Nucleus accumbens (tissue), 56 donors: ENCODE measurements at places on chromosomes 11 and 22.

GRCh38 chr11:15901054-15901453 lies 455.3 kb downstream of the SOX6 start:
- no peak for DNase-seq

GRCh38 chr22:22558071-22558971 lies 744 bp downstream of the PRAME start:
- no peak for DNase-seq

DNA sequence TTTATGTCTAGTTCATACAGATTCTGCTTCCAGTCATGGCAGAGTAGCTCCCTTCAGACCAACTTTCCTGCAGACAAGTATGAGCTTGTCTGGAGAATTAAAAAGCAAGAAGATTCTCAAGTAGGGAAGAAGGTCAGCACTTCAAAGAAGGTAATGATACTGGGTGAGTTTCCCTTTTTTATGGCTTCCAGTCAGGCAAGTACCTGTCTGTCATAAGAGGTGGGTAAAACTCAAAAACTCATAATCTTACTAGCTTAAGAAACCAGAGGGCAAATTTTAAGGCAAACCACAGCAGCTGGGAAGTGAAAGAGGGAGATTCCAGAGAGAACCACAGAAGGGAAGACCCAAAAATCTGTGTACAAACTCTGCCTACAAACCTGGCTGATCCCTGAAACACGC lies 54.2 kb downstream of the DENND5A start:
- no peak for DNase-seq

DNA sequence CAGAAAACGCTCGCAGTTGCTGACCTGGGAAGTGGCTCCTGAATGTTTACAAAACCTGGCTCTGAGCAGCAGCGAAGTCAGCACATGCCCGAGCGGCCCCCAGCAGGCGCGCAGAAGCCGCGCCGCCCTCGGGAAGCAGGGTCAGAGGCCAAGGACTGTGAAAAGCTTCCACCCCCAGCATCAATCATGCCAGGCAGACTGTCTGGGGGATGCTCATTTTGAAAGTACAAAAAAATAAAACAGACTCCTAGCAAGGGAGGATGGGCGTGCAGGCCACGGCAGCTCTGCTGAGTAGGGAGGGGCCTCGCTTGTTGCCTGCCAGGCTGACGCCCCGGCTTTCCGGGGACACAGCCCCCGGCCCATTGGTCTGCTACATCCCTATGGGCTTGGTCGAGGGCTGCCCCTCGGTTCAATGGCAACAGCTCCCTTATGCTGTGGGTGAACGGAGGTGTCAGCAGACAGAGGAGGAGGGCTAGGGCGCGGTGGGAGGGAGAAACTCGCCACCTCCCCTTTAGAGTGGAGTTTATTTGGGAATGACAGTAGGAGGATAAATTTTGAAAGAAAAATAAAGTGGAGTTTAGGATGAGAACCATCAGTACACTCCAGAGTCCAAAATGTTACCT lies 37.7 kb upstream of the GNB1L start:
- DNase-seq, result no peak

GRCh38 chr11:111283945-111284481 lies 14.3 kb upstream of the POU2AF3 start:
- DNase-seq, result no peak

- no peak for DNase-seq
Measured at GRCh38 chr11:104333977-104334376, 170.0 kb upstream of the PDGFD start.

DNA sequence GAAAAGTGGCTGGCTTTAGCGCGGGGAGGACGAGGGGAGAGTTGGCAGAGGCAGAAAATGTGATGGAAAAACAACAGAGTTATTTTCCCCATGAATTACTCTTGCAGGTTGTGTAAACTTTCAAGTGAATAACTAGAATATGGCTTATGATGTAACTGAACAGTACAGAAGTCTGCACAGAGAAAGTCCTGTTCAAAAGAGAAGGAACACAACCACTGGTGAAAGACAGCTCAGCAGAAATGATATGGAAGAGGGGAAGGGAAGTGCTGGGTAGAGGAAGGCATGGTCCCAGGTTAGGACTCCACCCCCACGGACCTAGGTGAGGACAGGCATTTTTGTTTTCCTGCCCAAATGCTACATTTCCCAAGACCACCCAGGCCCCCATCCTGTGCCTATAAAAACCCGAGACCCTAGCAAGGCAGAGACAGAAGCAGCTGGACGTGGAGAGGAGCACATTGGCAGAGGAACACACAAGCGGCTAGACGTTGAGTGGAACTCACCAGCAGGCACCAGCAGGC lies 77.7 kb downstream of the MAML2 start:
- DNase-seq, result no peak

DNA sequence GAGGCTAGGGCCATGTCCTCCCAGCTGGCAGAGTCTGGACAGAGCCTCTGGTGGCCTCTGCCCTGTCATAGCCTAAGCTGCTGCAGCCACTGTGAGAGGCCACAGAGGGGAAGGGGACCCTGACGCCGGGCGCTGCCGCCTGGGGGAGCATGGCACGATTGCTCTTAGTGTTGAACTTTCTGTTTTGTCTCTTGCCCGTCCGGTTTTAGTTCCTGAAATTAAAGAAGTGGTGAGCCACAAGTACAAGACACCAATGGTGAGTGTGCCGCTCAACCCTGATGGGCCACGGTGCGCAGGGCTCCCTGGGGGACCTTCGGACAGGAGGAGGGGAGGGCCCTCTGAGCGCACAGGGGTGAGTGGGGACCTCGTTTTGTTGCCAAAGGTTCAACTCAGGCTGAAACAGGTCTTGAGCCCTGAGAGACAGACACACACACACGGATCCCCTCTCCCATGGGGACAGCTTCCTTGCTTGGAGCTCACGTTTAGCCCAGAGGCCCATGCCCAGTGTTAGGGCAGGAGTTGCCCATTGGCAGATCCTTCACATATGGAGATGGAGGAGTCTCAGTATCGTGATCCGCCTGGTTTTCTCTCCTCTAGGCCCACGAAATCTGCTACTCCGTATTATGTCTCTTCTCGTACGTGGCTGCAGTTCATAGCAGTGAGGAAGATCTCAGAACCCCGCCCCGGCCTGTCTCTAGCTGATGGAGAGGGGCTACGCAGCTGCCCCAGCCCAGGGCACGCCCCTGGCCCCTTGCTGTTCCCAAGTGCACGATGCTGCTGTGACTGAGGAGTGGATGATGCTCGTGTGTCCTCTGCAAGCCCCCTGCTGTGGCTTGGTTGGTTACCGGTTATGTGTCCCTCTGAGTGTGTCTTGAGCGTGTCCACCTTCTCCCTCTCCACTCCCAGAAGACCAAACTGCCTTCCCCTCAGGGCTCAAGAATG lies 23.8 kb downstream of the MYBPC3 start:
- no peak for DNase-seq
